Activated CD4-positive, alpha-beta T cell treated with anti-CD3 and anti-CD28 coated beads, Interleukin-2, amount 50 U/mL, for 4 hours (primary cell): ENCODE measurements at places on chromosomes 4 and X.

DNA sequence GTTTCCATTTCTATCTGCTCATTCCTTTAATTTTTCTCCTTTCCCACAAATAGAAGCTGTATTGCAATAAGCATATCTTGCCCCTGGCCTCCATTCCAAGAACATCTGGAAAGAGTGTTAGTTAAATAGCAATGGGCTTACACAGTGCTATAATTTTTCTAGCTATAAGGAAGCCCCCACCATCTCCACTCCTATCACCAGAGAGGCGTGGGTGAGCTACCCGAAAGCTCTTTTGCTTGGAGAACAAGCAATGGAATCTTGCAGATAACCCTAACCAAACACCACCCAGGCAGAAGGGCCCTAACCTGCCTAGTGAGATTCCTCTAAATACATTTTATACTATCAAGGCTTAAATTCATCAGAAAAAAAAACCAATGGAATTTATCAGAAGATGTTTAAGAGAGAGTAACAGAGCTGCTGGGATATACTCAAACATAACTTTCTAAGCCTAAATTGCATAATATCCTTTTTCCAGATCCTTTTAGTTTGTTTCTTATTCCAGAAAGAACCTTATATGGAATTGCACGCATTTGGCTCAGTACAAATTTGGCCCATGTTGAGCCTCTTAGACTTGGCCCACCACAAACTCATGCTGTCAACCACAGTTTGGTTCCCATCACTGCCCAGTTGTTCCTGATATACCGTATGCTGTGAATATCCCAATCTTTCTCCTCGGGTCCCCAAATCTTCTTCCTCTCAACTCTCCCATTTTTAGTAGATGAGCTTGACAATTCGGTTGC is 91.6 kb upstream of the PLAC1 start:
- no peak for DNase-seq

DNA sequence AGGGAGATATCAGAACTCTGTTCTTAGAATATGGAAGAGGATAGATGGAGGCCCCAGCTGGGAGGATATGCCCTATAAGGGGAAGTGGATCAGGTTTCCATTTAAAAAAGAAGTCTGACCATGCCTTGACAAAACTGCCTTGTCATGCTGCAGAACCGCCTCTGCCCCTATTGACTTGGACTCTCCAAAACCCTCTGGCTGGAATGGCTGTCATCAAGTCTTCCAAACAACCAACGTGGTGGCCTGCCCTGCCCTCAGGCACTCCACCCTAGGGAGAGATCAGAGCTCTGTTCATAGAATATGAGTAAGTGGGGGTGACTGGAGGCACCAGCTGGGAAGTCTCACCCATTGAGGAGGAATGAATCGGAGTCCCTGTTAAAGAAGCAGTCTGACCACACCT is 114.9 kb downstream of the VSIG4 start:
- no peak for DNase-seq

GRCh38 chrX:24231131-24231540 is 81.6 kb downstream of the ZFX start:
- no peak for DNase-seq

DNA sequence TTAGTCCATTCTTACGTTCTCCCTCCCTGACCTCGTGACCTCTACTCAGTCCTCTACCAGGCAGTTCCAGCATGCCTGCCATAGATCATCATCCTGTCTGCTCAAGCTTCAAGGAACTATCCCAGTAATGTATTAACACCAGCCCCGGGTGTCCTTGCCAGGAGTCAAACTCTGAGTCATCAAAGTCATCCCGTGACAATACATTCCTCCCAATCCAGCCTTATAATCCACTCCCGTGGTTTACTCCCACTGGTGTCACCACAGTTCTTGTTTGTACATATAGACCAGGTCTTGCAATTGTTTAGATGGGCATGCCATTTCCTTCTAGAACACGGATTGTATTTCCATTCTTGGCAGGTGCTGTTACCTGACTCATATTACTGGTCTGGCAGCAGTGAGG is 68.7 kb upstream of the TAB3 start:
- DNase-seq = no peak

GRCh38 chrX:147901461-147902126 is 10.1 kb upstream of the FMR1 start:
- no peak for DNase-seq

GRCh38 chrX:275967-276580 is 5.1 kb upstream of the PLCXD1 start:
- no peak for DNase-seq

GRCh38 chr4:171279131-171279530 is 534.1 kb upstream of the GALNTL6 start:
- DNase-seq = no peak

GRCh38 chr4:7906171-7906701 is 33.4 kb downstream of the AFAP1 start:
- no peak for DNase-seq

DNA sequence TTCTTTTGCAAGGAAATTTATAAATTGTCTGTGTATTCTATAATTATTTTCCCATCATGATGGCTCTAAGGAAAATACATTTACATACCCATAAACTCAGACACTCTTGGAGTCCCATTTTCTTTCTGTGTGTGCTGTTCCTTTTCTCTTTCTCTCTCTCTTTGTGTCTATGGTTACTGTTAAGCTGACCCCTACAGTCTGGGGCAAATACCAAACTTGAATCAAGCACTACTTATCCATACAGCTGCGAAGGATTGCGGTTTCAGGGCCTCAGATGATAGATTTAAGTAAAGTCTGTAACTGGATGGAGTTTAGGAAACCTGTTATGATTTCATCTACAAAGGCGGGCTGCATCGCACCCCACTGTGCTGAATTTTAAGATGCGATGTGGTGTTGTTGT is 150.2 kb downstream of the SHROOM3 start:
- DNase-seq = no peak
